ENCODE measurements at places on chromosomes 3 and 15.

DNA sequence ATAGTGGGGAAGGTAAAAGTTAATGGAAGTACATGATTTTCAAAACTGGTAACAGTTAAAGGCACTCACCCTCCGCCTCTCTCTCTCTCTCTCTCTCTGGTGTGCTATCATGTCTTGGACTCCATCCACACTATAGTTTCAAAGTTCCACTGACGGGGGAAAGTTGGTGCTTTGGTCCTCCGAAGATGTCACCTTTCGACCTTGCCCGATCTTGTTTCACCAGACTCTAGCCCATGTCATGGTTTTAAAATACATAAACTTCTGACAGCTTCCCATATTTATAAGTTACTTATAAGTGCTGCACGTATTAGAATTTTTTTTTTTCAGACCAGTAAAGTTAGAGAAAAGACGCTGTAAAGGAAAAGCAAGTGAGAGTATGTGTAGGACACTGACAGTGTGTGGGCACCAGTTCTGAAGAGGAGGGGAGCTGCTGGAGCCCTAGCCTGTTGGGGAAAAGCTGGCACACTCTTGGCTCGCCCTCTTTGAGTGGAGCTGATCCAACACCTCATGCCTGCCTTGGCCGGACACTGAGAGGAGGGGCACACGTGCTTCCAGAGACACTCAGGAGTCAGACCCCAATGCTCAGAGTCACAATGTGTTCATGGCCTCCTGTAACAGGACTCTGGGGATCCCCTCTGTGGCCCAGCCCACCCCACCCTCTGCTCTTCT is 200.5 kb upstream of the TPM1 start:
- DNase-seq, result no peak

DNA sequence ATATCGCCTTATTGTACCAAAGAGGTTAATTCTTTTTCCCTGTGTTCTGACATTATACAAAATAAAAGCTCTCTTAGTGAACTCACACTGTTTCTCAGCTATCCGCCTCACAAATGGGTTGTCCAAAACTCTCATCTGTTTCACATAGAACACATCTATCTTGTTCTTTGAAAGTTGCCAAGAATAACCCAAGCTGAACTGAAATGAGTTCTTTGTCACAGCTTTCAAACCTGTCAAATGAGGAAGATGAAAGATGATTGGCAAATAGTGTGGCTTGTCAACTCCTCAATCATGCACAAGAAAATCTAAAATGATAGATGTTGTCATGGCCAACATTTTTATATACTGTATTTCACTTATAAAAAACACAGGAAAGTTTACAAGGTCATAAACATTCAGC is 168.1 kb upstream of the OSTN start:
- DNase-seq, result no peak

DNA sequence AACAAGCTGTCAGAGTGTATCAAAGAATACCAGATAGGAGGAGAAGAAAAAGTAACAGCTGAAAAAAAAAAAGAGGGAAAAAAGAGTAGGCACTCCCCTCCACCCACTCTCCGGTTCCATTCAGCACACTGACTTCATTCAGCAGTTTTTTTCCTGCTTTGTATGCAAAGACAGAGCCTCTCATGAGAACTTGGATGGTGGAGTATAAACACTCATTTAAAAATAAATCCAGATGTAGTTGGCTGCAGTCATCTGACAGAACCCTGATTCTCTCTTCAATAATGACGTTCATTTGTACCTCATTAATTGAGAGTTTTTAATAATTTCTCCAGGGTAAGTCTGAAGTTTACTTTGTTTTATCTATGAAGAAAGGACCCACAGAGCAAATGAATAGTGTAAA is 81.0 kb downstream of the TMEM108 start:
- no peak for DNase-seq

GRCh38 chr15:90915808-90916440 is 12.8 kb downstream of the MAN2A2 start:
- no peak for DNase-seq

GRCh38 chr3:112579232-112579631 is 17.4 kb downstream of the SLC35A5 start:
- no peak for DNase-seq

- no peak for DNase-seq
Measured at GRCh38 chr3:46386205-46386604, 15.5 kb downstream of the CCR5 start.

- DNase-seq, result no peak
Measured at GRCh38 chr3:123287051-123287961, 85.6 kb downstream of the SEC22A start.

DNA sequence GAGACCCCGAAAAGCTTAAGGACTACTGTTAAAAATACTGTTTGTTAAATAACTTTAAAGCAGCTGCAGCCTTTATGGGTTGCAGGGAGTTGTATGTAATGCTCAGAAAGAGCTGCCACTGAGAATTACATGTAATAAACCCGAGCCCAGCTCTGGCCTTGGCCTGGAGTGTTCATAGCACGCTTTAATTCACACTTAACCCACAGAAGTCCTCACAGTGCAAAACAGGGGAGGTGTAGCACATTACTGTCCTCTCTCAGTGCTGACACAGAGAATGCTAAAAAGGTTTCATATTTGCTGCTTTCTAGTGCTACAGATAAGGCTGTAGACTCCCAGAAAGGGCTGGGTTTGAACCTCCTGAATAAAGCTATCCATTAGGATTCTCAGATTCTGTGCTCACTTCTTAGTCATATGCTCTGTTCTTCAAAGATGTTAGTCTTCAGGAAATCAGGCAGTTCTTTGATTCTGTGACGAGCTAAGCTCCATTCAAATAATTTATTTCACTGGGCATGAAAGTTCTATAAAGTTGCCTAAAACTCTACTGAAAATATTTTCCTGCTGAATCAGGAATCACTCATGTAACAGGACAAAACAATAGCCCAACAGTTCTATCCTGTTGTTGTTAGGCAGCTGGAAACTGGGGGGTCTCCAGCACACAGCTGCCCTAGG is 108.0 kb downstream of the SENP2 start:
- no peak for DNase-seq

- no peak for DNase-seq
Measured at GRCh38 chr15:88334436-88334835, 77.9 kb upstream of the NTRK3 start.

- peak; percentile 59 for DNase-seq
Measured at GRCh38 chr15:45522328-45523165, at the start of gene SLC30A4. Gene SLC30A4 (minus strand): TSS chr15:45522755. CDS start chr15:45522354, 401 bp downstream.

- DNase-seq, result no peak
Measured at GRCh38 chr3:178901204-178901603, 170.4 kb downstream of the ZMAT3 start.

DNA sequence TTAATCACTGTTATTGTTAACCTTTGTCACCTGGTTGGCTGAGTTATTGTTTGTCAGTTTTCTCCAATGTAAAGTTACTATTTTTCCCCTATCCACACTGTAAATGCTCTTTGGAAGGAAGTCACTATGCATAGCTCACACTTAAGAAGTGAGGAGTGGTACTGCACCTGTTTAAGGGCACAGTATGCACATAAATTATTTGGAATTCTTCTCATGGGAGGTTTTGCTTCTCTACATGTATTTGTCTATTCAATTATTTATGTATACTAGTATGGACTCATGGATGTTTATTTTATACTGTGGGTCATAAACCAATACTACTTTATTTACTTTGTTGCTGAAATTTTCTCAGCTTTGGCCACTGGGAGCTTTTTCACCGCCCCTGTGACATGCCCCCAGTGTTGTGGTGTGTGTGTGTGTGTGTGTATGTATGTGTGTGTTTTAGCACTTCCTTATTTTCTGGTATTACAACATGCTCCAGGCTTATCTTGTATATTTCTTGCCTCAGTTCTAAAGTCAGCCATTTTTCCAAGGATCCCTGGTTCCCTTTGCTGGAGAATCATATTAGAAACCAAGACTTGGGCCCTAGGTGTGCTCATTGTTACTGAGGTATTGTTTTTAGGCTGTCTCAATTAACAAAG is 290.5 kb downstream of the KBTBD8 start:
- no peak for DNase-seq
